ENCODE measurements at places on chromosomes 11 and 22.

DNA sequence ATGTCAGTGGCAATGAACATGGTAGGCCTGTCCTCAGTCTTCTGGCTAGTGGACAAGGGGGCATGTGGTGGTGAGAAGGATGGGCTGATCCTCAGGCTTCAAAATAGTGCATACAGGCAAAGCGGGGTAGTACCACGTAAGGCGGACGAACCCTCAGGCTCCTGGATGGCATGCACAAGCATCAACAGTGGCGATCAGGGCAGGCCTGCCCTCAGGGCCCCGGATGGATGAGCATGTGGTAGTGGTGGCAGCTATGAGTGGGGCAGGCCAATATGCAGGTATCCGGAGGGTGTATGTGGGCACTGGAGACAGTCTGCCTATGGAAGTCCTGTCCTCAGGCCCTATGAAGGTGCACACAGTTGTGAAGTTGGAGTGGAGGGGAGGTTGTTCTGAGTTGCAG lies 163.8 kb downstream of the GUCY1A2 start:
- no peak overlapping the region for H3K27ac ChIP-seq
- no peaks in the 10 kb centered on the region for H3K36me3 ChIP-seq
- H3K27me3 ChIP-seq = no peaks in the 10 kb centered on the region
- no peaks in the 10 kb centered on the region for H3K4me1 ChIP-seq
- H3K4me3 ChIP-seq = no peak overlapping the region

DNA sequence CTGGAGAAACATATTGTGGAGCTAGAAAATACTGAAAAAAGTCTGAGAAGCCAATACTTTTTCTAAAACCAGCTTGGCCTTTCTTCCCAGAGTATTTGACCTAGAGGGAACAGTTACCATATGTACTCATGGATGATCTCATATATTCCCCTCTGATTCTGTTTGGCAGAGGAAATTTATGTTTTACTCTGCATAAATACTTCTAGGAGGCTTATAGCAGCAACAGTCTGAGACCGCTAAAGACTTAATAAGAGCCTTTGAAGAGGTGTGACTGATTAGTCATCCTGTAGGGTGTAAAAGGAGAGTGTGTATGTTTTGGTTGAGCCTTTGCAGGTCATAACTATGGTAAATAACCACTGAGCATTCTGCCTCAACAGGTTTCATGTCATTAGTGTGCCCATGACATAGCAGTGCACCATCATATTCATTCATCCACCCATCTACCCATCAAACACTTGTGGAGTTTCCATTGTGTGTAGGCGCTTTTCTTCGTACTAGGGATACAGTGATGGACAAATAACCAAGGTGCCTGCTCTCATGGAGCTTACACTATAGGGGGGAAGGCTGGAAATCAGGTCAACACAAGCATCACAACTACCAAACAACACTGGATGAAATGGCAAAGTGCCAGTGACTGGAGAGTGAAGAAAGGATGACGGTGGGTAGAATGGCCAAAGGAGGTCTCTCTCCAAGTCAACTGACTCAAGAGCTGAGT lies 44.5 kb downstream of the TRAF6 start:
- H3K4me1 ChIP-seq = no peaks in the 10 kb centered on the region
- peaks cover 19% of the 10 kb centered on the region for H3K27me3 ChIP-seq
- no peak for DNase-seq

- H3K36me3 ChIP-seq = peaks cover 66% of the 10 kb centered on the region
- H3K27ac ChIP-seq = no peak overlapping the region
- DNase-seq = no peak
- no peaks in the 10 kb centered on the region for H3K27me3 ChIP-seq
- H3K4me1 ChIP-seq = peaks cover 5% of the 10 kb centered on the region
These were observed 21.2 kb downstream of the IGSF9B start for GRCh38 chr11:133935551-133935910.

- no peak overlapping the region for H3K4me3 ChIP-seq
- no peaks in the 10 kb centered on the region for H3K36me3 ChIP-seq
- no peaks in the 10 kb centered on the region for H3K4me1 ChIP-seq
- H3K27ac ChIP-seq = no peak overlapping the region
- no peak for DNase-seq
These were observed 76.2 kb downstream of the GALNT18 start for GRCh38 chr11:11545285-11546275.

DNA sequence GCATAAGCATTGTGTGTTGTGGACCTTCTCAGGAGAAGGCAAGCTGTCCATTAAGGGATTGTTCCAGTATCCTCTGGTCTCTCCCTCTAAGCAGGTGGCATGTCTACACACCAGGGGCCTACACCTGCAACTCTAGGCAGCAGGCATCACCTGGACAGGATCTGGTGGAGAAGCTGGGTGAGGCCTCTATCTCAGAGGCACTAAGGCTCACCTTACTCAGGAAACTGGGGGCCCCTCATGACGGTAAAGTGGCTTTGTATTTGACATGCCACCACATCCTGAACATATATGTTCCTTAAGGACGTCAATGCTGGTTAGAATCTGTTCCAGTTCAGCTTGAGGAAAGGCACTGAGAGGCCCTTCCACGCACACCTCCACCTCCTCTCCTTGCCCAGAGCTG lies 891.3 kb downstream of the OPCML start:
- H3K4me1 ChIP-seq = peaks cover 6% of the 10 kb centered on the region
- DNase-seq = peak; percentile 11
- no peaks in the 10 kb centered on the region for H3K36me3 ChIP-seq
- H3K4me3 ChIP-seq = no peak overlapping the region

DNA sequence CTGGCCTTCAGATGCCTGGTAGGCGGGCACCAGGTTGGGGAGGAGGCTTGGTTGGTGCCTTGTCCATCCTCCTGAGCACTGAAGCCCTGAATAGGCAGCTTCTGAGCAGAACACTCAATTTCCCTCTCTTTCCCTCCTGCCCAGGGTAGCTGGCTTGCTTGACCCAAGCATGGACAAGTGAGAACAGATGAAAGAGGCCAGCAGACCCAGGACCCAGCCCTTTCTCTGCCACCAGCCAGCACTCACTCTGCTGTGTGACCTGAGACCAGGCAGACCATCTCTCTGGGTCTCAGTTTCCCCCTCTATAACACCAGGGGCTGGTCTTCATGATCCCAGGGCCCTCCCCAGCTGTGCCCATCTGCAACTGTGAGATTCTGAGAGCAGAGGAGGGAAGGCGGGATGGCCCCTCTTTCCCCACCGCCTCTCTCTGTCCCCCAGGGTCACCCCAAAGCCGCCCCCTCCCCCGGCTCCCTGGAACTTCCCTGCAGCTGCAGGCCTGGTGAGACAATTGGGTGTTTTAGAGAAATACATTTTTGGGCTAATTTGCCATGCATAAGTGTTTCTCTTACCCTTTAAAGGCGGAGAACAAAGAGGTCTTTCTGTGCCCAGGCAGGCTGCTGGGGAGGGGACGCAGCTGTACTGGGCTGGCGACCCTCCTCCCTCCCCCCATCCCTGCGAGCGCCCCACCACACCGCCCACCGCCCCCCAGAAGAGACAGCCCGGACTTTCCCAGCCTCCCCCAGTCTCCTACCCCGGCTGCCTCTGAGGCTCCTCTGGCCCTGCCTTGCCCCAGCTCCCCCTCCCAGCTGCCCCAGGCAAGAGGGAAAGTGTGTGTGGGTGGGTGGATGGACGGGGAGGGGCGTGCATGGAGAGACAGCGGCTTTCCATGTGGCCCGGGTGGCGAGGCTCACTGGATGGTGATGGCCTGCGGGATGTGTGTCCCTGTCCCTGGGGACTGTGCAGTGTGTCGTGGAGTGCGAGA lies 30.8 kb upstream of the PICK1 start:
- H3K27me3 ChIP-seq = no peaks in the 10 kb centered on the region
- no peaks in the 10 kb centered on the region for H3K4me1 ChIP-seq
- DNase-seq = no peak
- H3K4me3 ChIP-seq = no peak overlapping the region
- H3K27ac ChIP-seq = no peak overlapping the region

GRCh38 chr22:24428751-24429410 lies 1.5 kb downstream of the ADORA2A start:
- H3K27ac ChIP-seq = peak overlapping the region; percentile 95
- H3K27me3 ChIP-seq = no peaks in the 10 kb centered on the region
- peak overlapping the region; percentile 54 for H3K4me3 ChIP-seq

- H3K36me3 ChIP-seq = peaks cover 23% of the 10 kb centered on the region
- DNase-seq = peak; percentile 7
- no peak overlapping the region for H3K27ac ChIP-seq
These were observed 55.3 kb upstream of the ALKBH3 start for GRCh38 chr11:43825217-43825816.

GRCh38 chr11:78094250-78094649 lies 14.6 kb upstream of the NDUFC2 start:
- H3K27ac ChIP-seq = no peak overlapping the region
- no peaks in the 10 kb centered on the region for H3K27me3 ChIP-seq
- no peak for DNase-seq
- H3K36me3 ChIP-seq = peaks cover 32% of the 10 kb centered on the region
- H3K4me1 ChIP-seq = no peaks in the 10 kb centered on the region

DNA sequence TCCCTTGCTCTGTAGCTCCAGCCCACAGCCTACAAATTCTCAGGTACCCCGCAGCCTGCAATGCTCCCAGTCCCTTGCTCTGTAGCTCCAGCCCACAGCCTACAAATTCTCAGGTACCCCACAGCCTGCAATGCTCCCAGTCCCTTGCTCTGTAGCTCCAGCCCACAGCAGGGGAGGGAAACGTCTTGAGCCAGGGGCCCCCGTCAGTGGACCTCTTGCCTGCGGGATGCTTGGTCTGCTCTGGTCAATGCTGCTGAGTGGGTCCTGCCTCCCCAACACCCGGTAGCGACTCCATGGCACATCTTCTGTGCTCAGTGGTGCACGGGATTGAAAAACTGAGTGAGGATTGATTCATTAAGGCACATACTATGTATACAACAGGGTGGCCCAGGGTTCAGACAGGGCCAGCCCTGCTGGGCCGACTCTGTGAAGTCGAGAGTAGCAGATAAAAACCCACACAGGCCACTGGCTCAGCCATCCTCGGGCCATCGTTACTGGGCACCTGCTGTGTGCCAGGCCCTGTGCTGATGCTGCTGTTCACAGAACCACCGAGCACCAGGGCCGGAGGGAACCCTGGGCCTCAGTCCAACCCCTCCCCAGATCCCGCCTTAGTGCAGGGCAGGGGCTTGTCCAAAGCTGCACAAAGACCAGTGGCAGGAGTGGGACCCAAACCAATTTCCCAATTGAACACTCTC lies 69.7 kb downstream of the MYO7A start:
- H3K36me3 ChIP-seq = no peaks in the 10 kb centered on the region
- H3K4me1 ChIP-seq = no peaks in the 10 kb centered on the region
- DNase-seq = no peak
- H3K4me3 ChIP-seq = no peak overlapping the region
- no peaks in the 10 kb centered on the region for H3K27me3 ChIP-seq
- H3K27ac ChIP-seq = no peak overlapping the region

DNA sequence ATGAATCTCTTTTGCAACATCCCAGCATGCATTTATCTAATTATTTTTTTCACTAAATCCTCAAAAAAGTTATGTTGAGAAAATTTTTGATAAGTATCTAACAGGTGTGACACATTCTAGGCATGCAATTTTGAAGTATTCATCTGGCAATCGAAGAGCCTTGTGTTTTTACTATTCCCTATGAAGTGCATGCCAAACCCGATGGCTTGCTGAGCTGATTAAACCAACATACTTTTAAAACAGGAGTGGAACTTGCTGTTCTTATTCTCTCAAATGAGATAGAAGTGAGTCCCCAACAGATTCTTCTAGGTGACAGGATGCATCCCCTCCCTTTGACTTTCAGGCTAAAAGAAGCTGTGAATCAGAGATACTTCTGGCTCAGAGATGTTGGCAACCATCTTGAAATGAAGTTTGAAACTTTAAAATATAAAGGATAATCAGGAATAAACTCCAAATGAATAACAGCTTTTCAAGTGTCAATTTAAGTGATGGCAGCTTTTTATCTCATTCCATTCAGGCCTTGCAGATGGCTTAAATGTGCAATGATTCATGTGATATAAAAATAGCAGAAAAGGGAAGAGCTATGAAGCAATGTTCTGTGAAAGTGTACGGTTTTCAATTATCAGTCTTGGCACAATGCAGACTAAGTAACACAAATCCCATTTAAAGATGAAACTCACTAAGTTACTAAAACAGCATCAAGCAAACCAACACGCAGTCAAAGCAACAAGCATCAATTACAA lies 67.7 kb downstream of the APOL5 start:
- H3K27ac ChIP-seq = no peak overlapping the region
- DNase-seq = no peak
- H3K36me3 ChIP-seq = no peaks in the 10 kb centered on the region
- H3K27me3 ChIP-seq = no peaks in the 10 kb centered on the region
- H3K4me1 ChIP-seq = no peaks in the 10 kb centered on the region
- no peak overlapping the region for H3K4me3 ChIP-seq

- no peaks in the 10 kb centered on the region for H3K27me3 ChIP-seq
- H3K4me3 ChIP-seq = no peak overlapping the region
- no peak overlapping the region for H3K27ac ChIP-seq
- H3K36me3 ChIP-seq = no peaks in the 10 kb centered on the region
- peak; percentile 26 for DNase-seq
These were observed 6.0 kb upstream of the FXYD6 start for GRCh38 chr11:117882311-117882905.

DNA sequence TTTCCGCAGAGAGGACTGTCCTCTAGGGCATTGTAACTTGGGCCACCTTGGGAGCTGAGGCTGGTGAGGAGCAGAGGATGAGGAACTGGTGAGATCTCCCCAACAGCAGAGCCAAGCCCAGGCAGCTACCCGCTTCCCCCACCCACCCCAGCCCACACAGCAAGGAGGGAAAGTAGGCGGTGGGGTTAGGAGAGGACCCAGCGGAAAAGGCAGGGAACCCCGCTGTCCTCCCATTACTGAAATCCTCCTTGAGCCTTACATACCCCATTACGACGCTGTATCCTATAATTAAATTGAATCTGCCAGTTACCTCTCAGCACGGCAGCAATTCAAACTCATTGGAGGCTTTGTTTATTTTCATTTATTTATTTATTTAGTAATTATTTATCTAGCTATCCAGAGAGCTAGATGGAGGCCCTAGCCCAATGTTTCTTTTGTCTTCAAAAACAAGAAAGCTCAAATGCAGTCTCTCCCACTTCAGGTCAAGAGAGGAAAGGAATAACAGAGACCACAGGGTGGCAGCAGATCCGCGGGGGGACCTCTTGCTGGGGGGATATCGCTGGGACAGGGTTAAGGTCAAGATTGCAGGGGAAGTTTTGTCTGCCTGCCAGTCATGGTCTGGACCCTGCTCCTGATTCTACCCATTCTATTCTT lies 218.0 kb downstream of the ST3GAL4 start:
- H3K27ac ChIP-seq = no peak overlapping the region
- H3K4me1 ChIP-seq = no peaks in the 10 kb centered on the region
- H3K27me3 ChIP-seq = peaks cover 14% of the 10 kb centered on the region

DNA sequence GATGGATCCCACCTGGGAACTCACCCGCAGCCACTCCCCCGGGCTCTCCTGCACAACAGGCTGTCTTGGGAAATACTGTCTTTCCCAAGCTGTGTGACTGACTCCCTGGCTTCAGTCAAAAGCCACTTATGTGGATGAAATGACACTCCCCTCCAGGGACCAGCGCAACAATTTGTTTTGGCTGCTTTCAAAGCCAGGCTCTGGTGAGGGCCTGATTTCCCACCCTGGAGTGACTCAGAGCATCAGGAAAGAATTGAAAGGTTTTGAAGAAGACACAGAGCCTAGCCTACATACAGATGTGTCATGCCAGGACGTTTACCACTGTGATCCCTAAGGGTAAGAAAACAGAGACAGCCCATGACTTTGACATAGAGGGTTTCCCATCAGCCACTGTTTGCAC lies 550.5 kb downstream of the MIAT start:
- H3K4me1 ChIP-seq = no peaks in the 10 kb centered on the region
- H3K27me3 ChIP-seq = peaks cover 2% of the 10 kb centered on the region
- no peak overlapping the region for H3K27ac ChIP-seq
- no peak overlapping the region for H3K4me3 ChIP-seq

GRCh38 chr11:108958368-108959104 lies 293.7 kb downstream of the DDX10 start:
- no peaks in the 10 kb centered on the region for H3K27me3 ChIP-seq
- DNase-seq = no peak
- no peaks in the 10 kb centered on the region for H3K36me3 ChIP-seq
- H3K4me3 ChIP-seq = no peak overlapping the region
- H3K27ac ChIP-seq = no peak overlapping the region

Data from DND-41 (cell line).